ENCODE measurements at places on chromosomes 2 and 18.

DNA sequence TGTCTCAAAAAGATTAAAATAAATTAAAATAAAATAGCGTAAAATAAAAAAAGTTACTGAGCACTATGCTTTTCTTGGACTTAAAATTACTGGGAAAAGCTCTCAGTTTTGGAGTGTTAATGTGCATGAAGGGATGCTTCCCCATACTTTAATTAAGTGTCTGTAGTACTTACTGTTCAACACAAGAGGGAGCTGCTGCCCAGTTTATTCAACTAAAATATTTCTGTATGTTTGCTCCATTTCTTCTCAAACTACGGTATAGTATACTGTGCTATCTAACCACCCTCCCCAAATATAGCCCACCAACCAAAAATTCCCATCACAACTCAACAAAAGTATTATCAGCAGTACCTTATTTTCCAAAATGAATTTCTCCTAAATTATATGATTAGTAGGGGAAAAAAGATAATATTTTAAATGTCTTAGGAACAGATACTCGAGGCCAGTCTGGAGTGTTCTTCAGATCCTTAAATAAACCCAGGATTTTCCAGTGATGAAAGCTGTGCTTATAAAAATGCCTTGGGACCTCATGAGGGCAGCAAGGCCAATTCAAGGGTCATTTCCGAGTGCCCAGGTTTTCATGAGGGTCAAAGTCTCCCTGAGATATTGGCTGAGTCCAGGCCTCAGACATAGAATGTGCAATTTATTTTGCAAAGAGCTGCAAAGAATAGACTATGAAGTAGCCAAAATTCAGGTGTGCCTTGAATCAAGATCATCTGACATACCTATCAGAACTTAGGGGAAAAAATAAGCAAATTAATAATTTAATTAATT, 64.1 kb downstream of the CHRNA1 start:
- DNase-seq = peak; percentile 34

DNA sequence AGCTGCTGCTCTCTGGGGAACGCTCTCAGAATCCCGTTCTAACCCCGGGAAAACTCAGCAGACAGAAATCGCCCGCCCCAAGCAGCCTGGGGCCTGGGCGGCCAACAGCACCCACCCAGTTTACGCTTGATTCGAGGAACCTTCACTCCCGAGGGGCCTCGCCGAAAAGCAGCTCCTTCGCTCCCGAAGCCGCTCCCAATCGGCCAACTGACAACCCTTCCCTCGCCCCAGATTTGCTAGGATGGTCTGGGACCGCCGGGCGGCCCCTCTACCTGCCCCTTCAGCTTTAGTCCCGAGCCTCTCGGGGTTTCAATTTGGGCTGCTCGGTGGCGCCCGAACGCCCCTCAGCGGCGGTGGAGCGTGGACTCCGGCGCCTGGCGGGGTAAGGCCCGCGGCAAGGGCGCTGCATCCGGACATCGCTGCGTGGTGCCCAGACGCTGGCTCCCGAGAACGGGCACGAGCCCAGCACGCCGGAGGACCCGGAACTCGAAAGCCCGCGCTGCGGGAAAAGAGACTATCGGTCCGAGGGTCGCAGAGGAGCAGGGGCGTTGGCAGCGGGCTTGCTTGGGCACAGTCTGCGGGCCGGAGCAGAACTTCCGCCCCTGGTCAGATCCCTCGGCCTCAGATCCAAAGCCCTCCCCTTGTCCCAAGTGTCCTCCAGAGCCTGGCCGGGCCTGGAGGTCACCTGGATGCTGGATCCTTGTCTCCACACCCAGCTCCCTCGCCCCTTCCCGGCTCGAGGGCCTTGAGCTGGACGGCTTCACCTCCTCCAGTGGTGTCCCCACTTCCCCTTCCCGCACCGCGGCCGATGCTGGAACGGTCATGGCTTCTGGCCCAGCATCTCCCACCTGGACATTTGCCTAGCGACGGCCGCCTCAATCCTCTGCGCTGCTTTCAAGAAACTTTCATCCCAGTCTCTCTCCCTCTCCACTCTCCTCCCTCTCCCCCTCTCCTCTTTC, 3.0 kb upstream of the OTX1 start:
- no peak for DNase-seq

DNA sequence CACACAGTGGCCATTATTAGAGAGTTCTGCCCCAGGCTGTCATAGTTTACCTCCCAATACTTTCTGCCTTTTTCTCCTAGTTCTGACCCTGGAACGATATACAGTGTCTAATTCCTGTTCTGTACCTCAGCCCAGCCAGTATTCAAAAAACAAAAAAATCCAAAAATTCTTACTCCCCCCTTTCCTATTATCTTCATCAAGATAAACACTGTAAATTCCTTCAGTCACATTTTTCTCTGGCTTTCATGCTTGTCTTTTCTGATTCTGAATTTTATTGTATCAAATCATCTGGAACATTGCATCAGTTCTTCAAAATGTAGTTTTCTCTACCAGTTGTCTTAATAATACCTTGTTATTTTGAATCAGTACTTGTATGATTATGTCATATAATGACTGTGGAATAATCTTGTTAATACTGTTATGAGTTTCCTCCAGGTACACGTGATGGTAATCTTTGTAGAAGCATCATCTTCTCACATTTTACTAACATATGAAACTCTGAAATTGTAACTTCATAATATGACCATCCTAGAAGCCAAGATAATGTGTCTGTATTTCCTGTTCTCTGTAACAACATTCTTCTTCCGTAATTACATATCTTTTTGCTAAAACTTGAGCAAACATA, 79.0 kb upstream of the NOSTRIN start:
- DNase-seq = no peak

DNA sequence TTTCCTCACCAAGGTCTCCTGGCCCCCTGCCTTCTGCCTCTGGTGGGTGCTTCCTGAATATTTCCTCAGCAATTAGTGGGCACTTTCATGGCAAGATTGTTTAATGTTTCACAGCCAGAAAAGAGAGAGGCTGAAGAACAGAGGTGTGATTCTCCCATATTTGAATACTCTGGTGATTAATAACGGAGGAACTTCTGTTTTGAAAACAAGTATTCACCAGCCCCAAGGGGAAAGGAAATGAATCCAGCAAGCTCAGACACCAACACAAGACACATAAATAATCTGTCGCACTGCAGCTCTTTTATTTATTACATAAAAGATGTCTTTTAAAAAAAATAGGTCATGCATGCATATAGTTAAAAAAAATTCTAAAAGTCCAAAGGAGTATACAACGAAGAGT, 57.7 kb downstream of the MRPL35 start:
- no peak for DNase-seq

DNA sequence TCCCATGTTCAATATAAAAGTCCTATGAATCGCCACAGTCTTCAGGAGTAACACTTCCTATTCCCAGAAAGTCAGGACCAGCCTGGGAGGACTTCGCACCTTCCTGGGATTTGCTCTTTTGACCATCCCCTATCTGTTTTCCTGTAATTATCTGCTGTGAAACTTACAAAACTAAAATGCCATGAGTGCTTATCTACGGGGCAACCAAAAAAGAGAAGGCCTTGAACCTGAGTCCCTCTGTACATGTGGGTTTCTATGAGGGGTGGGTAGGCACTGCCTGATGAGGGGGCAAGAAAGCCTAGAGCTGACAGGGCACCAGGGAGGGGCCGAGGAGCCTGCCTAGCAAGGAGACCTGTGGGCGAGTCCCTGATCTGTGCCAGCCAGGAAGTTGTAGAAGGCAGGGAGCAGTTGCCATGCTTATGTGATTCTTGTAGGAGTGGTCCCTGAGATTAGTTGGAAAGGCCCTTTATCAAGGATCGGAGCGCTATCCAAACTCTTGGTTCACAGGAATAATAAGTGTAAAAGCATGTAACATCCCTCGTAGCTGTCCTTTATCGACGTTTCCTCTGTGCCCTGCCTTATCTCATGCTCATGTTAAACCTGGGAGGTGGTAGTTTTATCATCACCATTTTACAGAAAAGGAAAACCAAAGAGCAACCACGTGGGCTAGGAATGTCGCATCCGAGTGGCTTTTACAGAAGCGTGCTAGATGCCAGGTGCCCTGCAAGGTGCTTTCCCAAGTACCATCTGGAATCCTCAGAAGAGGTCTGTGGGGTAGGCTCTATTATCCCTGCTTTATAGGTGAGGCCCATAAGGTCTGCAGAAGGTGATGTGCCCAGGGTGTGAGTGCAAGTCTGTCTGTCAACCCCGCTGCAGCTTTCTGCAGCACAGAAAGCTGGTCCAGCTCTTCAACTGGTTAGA, 111.8 kb downstream of the B3GNT2 start:
- no peak for DNase-seq

GRCh38 chr2:98155716-98156115, 68.7 kb downstream of the VWA3B start:
- DNase-seq = no peak

DNA sequence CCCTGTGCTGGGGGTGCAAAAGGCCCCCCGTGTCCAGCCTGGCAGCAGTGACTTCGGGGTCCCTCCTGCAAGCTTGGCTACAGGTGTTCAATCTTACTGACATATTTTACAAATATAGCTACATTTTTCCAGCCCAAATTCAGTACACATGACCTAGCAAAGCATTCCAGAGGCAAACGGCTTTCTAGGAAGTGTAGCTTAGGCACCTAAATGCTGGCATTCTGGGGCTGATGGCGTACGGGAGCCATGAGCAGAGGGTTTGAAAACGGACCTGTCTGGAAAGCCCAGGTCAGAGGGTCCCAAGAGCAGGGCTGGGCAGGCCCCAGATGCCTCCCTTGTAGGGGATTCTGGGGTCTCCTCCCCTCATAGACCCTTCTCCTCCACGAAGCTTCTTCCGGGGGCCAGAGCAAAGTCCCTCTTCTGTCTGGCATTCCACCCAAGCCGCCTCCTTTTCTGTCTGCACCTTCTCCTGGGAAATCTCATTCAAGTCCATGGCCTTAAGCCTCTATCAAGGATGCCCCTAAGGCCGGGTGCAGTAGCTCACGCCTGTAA, 63.3 kb upstream of the ASAP2 start:
- no peak for DNase-seq

- DNase-seq = no peak
Observed at GRCh38 chr2:213232649-213233437, 51.4 kb upstream of the SPAG16 start.

DNA sequence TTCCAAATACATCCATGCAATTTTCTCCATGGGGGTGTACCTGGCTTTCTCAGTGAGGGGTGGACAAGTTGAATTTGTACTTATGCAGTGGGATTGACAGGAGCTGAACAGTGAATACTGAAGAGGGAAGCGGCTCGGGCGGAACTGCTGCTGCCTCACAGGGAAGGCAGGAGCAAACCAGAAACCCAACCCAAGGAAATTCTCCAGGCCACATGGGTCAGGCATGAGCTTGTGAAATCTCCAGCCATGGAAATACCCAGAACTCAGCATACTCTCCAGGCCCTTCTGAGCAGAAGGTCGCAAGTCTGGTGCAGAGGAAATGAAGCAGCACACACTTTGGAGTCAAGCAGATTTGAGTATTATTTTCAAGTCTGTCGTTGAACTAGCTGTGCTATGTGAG, 26.5 kb upstream of the INO80C start:
- no peak for DNase-seq

- no peak for DNase-seq
Observed at GRCh38 chr2:98771721-98772524, 41.0 kb upstream of the MGAT4A start.

DNA sequence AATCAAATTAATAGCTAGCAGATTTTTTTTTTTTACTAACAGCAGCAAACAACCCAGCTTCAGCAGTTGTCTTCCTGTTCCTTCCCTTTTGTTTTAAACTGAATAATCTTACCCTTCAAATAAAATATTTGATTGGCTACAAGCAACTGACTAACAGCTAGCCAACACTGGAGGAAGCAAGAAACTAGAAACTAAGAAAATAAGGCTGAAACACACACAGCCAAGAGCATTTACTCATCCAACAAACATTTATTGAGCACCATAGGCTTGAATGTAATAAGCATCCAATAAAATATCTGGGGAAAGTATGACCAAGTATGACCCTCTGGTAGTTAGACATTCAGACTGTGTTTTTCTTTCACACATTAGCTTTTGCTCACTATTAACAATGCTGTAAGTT, 189.2 kb downstream of the CD226 start:
- no peak for DNase-seq

- DNase-seq = no peak
Observed at GRCh38 chr2:64923385-64923710, 65.9 kb upstream of the SLC1A4 start.

GRCh38 chr2:67619204-67619603, 222.1 kb downstream of the ETAA1 start:
- no peak for DNase-seq

DNA sequence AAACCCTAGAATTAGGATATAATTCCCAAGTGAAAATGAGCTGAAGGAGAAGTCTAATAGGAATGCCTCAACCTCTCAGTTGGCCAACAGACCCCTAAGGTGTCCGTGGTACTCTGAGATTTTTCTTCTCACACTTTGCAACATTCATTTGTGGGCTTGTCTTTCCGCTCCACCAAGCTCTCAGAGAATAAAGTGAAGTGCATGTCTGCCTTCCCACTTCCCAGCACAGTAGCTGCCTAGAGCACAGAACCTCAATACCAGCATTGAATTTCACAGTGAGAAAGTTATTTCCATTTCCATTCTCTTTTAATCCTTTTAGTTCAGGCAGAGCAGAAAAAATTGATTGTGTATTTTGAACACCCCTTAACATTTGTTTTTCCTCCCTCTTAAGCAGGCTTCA, 451.8 kb downstream of the TGIF1 start:
- no peak for DNase-seq

GRCh38 chr18:40210696-40211095, 1744.3 kb upstream of the PIK3C3 start:
- no peak for DNase-seq

GRCh38 chr2:54295911-54296310, 39.9 kb upstream of the TSPYL6 start:
- DNase-seq = no peak

DNA sequence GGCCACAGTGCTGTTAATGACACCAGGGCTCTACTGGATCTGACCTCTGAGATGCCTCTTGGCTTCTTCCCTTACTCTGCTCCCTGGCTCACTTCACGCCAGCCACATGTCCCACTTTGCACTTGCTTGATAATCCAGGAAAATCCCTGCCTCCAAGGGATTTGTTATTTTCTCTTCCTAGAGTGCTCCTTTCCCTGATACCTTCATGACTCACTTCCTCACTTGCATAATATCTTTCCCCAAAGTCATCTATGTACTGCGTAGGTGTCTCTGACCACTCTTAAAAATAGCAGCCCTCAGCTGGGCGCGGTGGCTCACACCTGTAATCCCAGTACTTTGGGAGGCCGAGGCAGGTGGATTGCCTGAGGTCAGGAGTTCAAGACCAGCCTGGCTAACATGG, 572.3 kb downstream of the PLCL1 start:
- DNase-seq = peak; percentile 3

GRCh38 chr2:217162533-217162932, 302.7 kb upstream of the TNP1 start:
- peak; percentile 43 for DNase-seq

- DNase-seq = no peak
Observed at GRCh38 chr2:187312718-187313282, 135.3 kb downstream of the CALCRL start.

GRCh38 chr18:75265872-75266271, 55.3 kb downstream of the TSHZ1 start:
- DNase-seq = no peak

GRCh38 chr2:26692279-26692896, at the start of gene KCNK3:
Gene KCNK3 (plus strand): TSS chr2:26692722. CDS start chr2:26692876, 154 bp downstream.
- DNase-seq = no peak

- no peak for DNase-seq
Observed at GRCh38 chr18:73270920-73271634, 403.3 kb upstream of the NETO1 start.

GRCh38 chr2:60376252-60376651, 177.2 kb downstream of the BCL11A start:
- DNase-seq = no peak
